GM23338 (cell line): ENCODE measurements at places on chromosomes 4 and X.

- no peak for DNase-seq
Measured at GRCh38 chr4:26433556-26433955, 56.7 kb downstream of the CCKAR start.

DNA sequence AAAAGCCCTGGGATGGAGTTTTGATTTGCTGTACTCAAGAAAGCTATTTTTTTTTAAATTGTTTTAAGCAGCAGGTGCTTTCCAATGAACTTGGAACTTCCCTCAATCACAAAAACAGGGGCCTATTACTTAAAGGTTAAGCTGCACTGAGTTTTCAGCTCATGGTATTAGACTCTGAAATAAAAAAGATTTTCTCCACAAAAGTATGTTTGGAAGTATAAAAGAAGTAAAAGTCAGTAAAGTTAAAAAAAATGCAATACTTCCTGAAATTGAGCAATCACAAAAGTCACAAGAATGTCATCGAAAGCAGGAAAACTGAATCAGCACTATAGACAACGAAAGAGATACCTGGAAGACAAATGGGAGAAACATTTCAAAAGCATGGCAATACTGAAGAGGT is 38.9 kb upstream of the PLAC8 start:
- no peak for DNase-seq

DNA sequence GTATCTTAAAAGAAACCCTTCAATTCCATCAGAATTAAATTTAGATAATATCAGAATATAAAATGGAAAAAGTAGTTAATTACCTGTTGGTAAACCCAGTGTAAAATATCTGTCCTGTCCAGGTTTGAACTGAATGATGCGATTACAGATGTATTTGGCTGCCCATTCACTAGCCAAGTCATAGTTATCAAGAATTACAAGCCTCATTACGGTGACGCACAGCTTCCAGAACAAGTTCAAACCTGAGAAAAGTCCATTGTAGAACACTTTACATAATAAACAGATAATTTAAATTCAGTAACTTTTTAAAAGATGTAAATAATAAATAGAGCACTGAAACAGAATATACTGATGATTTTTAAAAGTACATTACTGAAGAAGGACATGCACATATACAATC is 4.4 kb downstream of the GNPDA2 start:
- no peak for DNase-seq

GRCh38 chrX:35046660-35047296 is 104.2 kb downstream of the FAM47B start:
- no peak for DNase-seq

GRCh38 chr4:150695162-150695561 is 113.2 kb downstream of the MAB21L2 start:
- no peak for DNase-seq
